Central memory CD8-positive, alpha-beta T cell (primary cell): ENCODE measurements at places on chromosomes 12 and 14.

- no peak for DNase-seq
These were observed 45.7 kb downstream of the TTC6 start for GRCh38 chr14:37641117-37641516.

- no peak for DNase-seq
These were observed 152.2 kb upstream of the BMP4 start for GRCh38 chr14:54108481-54109471.

GRCh38 chr14:77099425-77100167 lies 1.5 kb downstream of the CIPC start:
- DNase-seq = no peak

DNA sequence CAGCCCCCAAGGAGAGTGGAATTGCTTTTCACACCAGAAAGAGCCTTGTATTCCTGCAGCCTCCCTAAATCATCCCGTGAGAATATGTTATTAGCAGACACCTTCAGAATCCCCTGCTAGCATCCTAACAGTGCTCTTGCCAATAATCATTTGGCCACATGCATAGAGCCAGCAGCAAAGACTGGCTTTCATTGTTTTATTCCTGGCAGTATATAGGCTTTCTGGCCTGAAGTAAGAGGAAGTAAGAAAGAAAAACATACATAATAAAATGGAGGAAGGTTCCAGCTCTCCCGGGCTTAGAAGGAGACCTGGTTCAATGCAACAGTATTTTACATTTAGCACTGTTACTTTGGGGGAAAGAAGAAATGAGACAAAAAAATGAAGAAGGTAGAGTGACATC lies 176.7 kb upstream of the ATF7IP start:
- DNase-seq = no peak

DNA sequence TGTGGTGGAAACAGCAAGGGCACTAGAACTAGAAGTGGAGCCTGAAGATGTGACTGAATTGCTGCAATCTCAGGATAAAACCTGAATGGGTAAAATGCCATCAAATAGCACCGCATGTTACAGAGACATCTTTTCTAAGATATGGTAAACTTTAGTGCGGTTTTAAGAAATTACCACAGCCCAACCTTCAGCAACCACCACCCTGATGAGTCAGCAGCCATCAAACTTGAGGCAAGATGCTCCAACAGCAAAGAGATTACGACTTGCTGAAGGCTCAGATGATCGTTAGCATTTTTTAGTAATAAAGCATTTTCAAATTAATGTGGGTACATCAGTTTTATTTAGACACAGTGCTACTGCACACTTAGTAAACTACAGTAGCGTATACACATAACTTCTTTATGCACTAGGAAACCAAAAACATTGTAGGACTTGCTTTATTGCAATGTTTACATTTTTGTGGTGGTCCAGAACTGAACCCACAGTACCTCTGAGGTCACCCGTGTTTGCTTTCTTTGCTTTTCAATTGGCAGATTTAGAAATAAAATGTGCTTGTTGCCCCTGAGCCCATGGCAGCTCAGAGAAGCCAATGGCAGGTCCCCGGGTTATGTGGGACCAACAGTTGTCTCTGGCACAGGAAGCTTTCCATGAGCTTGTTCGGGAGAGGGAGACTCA lies 15.9 kb downstream of the GOLGA3 start:
- DNase-seq = no peak

GRCh38 chr12:66739266-66739665 lies 60.4 kb upstream of the GRIP1 start:
- DNase-seq = no peak

DNA sequence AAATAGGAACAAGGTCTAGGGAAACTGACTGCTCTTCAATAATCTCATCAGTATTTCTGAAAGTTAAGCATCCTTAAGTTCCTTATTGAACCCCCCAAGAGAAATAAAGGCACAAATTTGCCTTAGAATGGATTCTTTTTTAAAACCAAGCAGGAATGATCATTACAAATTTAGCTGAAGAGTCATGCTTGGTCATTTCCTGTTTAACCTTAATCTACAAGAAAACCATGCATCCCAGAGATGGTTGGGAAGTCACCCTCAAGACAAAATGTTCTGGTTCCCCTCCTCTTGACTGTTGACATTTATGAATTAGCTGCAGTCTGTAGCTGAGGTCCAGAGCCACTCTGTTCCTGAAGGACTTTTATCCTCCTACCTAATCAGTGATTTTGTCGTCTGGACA lies 291.8 kb upstream of the G2E3 start:
- no peak for DNase-seq

GRCh38 chr12:26939192-26939832 lies 1.0 kb downstream of the FGFR1OP2 start:
- DNase-seq = no peak

DNA sequence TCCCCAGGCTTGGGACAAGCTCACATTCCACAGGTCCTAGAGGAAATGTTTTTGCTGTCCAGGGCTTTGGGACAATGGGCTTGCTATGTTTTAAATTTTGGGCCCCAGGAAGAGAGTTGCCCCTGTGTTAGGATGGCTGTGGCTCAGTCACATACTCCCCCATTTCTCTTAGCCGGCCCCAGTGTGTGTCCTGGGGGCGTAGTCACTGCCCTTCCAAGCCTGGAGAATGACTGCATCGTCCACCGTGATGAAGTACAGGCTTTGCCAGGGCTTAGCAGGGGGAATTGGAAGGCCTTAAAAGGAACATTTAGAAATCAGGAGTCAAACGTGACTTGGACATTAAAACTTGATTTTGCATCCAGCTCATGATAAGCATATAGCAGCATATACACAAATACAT lies 293.6 kb downstream of the CACNA1C start:
- no peak for DNase-seq

- DNase-seq = no peak
These were observed 420.5 kb downstream of the GXYLT1 start for GRCh38 chr12:41724216-41724615.

DNA sequence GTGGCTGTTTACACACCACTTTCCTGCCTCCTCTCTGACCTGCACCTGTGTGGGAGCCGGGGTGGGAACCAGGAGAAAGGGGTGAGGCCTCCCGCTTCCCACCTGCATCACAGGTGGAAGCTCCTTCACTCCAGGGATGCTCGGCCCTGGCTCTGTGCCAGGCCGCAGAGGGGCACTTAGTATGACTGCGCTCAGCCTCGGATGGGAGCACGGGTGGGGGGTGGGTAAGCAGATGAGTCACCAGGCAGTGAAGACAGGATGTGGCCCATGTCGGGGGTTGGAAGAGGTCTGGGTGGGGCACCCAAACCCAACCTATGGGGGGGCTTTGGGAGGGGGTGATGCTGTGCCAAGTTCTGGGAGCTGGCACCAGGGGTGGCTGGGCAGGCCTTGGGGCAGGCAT lies 7.4 kb upstream of the CYP46A1 start:
- no peak for DNase-seq

- no peak for DNase-seq
These were observed 55.2 kb downstream of the SLC38A4 start for GRCh38 chr12:46770501-46771183.

DNA sequence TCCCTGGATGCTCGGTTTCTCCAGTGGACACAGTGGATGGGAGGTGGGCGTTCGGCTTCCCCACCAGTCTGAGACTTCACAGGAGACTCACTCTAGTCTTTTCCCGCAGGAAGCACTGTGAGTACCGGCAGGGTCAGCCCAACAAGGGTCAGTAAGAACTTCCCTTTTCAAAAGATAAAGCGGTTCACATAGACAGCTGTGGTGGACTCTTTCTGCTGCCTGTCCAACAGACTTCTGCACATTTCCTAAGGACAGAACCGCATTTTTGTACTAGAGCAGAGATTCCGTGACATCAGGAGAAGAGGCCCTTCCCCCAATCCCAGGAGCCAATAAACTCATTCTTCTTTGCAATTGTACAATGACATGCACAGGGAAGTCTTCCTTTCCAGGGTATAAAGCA lies 10.4 kb downstream of the LTBR start:
- no peak for DNase-seq

DNA sequence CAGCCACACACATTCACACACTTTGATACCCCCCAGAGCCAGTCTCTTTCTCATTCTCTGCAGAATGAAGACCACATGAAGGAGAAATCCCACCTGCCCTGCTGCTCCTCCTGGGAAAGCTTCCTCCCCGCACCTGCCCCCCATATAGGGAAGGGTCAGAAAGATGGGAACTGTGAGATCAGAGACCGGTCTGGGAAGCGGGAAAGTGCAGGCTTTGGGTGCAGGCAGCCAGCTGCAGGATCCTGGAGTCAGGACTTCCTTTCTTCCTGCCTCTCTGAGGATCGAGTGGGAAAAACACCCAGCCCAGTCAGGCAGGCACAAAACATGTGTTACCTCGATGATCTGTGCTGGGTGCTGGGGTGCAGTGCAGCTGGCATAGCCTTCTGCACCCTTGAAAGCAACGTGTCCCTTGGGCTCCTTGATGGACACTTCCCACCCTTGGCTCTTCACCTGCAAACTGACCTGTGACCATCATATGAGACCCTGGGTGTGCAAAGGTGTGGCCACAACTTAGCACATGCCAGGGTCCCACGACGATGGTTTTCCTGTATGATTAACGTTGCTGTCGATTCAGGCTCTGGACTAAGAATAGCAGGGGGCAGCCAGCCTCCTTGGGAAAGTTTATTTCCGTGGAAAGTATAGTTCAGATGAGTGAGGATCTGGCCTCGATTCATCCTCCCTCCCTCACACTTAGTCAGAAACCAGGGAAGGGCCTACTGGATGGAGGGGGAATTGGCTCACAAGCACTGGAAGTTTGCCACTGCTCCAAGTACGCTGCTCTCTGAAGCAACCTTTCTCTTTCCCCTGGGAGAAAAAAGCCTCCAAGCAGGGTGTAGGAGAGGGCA lies 105.4 kb upstream of the MED13L start:
- DNase-seq = no peak

- no peak for DNase-seq
These were observed 202.0 kb downstream of the PPM1H start for GRCh38 chr12:62732861-62733427.
